Transverse colon (tissue), 4 donors: ENCODE measurements at places on chromosomes 11 and 22.
A peak's percentile ranks its signal among the peaks of the same experiment; 100 is the strongest.

DNA sequence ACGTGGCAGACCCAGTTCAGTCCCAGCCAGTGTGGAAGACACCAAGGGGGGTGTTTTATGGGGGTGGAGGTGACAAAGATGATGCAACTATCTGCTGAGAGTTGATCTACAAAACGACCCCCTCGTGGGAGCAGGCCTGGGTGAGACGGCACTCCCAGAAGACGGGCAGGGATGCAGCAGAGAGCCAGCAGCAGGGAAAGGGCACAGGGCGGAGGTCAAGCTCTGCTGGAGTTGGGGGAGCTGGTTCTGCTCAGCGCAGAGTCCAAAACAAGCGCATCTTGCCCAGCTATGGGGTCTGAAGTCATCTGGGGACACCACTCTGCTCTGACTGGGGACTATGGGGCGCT, 3.9 kb downstream of the GNB1L start:
- no peaks in the 10 kb centered on the region for H3K27me3 ChIP-seq
- no peak overlapping the region for H3K27ac ChIP-seq
- DNase-seq, result no peak
- no peaks in the 10 kb centered on the region for H3K36me3 ChIP-seq
- H3K4me1 ChIP-seq, result peaks cover 11% of the 10 kb centered on the region

DNA sequence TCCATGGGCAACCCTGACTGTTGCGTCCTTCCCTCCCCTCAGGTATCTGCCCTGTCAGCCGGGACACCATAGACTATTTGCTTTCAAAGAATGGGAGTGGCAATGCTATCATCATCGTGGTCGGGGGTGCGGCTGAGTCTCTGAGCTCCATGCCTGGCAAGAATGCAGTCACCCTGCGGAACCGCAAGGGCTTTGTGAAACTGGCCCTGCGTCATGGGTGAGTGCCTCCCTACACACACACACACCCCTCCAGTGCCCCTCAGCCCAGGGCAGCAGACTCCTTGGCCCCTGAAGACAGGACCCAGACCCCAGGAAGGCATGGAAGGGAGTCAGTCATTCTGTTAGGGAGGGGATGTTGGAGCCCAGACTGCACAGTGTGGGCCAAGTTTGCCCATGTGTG, 17.9 kb upstream of the UVRAG start:
- H3K4me3 ChIP-seq, result no peak overlapping the region
- no peaks in the 10 kb centered on the region for H3K27me3 ChIP-seq

GRCh38 chr22:46000081-46001027, 23.4 kb upstream of the WNT7B start:
- H3K4me1 ChIP-seq, result peaks cover 50% of the 10 kb centered on the region
- no peaks in the 10 kb centered on the region for H3K27me3 ChIP-seq
- no peak overlapping the region for H3K27ac ChIP-seq
- no peak for DNase-seq
- no peaks in the 10 kb centered on the region for H3K36me3 ChIP-seq
- H3K4me3 ChIP-seq, result no peak overlapping the region

DNA sequence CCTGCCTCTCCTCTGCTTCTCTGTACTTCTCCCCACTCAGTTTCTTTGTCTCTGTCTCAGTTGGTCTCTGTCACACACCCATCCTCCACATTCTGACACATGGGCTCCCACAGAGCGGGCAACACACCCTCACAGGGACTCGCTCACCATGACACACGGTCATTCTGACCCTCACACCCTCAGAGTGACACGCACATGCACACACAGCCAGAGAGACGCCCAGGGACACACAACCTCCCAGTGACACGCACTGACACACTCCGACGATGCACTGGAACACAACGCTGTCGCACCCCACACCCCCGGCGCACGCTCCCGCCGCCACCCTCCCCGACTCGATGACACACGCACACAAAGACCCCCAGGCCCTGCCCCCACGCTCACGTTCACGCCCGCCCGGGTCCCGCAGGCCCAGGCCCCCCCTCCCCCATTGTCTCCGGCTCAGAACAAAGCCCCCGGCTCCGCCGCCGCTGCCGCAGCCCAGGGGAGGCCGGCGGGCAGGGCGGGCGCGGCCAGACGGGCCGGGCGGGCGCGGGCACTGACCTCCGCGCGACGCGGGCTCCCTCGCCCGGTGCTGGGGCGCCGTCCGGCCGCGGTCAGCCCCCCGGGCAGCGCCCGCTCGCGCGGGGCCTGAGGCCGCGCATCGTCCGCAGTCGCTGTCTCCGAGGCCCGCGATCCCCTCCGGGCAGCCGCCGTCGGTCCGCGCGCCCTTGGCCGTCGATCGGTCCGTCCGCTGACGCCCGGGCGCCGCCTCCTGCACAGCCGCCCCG, 404 bp downstream of the DCHS1 start:
- H3K36me3 ChIP-seq, result no peaks in the 10 kb centered on the region
- peaks cover 11% of the 10 kb centered on the region for H3K4me1 ChIP-seq
- DNase-seq, result no peak
- H3K27me3 ChIP-seq, result peaks cover 27% of the 10 kb centered on the region

- H3K27me3 ChIP-seq, result no peaks in the 10 kb centered on the region
- peak overlapping the region; percentile 69 for H3K27ac ChIP-seq
- no peaks in the 10 kb centered on the region for H3K36me3 ChIP-seq
- no peaks in the 10 kb centered on the region for H3K4me1 ChIP-seq
- DNase-seq, result peak; percentile 26
- no peak overlapping the region for H3K4me3 ChIP-seq
Observed at GRCh38 chr11:35247428-35247827, 108.5 kb downstream of the CD44 start.

GRCh38 chr22:34950489-34950888, 115.5 kb upstream of the ISX start:
- H3K4me3 ChIP-seq, result no peak overlapping the region
- no peak for DNase-seq
- no peaks in the 10 kb centered on the region for H3K27me3 ChIP-seq
- no peaks in the 10 kb centered on the region for H3K36me3 ChIP-seq

- DNase-seq, result no peak
- H3K4me3 ChIP-seq, result no peak overlapping the region
- H3K27ac ChIP-seq, result no peak overlapping the region
- no peaks in the 10 kb centered on the region for H3K36me3 ChIP-seq
Observed at GRCh38 chr11:88494848-88495247, 157.3 kb upstream of the CTSC start.

DNA sequence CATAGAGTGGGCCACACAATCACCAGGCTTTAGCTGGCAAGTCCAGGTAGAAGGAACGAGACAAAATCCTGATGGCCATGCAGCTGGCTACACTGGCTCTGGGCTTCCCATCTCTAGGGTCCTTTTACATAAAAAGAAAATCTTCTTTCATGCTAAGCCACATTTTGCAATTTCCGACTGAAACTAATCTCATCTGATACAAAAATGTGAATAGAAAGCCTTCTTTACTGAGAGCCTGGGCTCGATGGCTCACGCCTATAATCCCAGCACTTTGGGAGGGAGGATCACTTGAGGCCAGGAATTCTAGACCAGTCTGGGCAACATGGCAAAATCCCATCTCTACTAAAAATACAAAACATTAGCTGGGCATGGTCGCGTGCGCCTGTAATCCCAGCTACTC, 67.2 kb downstream of the MICAL3 start:
- H3K36me3 ChIP-seq, result no peaks in the 10 kb centered on the region
- H3K27me3 ChIP-seq, result no peaks in the 10 kb centered on the region
- H3K4me3 ChIP-seq, result no peak overlapping the region
- no peak overlapping the region for H3K27ac ChIP-seq
- no peak for DNase-seq

DNA sequence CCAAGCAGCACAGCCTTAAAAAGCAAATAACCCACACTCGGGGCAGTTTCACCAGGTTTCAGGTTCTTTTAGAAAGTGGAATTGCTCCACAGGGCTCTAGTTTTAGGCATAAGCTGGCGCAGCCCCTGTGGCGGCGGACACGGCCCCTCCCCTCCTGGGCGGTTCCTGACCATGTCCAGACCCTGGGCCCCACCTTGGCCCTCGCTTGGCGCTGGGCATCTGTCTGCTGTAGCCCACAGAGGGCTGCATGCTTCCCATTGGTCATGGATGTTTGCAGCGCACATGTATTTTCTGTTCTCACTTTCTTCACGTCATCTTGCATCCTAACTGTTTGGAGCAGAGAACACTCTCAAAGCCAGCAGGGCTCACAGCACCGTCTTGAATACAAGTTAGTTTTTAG, 244.3 kb downstream of the BRD1 start:
- H3K27me3 ChIP-seq, result no peaks in the 10 kb centered on the region
- peak; percentile 2 for DNase-seq
- H3K27ac ChIP-seq, result no peak overlapping the region

DNA sequence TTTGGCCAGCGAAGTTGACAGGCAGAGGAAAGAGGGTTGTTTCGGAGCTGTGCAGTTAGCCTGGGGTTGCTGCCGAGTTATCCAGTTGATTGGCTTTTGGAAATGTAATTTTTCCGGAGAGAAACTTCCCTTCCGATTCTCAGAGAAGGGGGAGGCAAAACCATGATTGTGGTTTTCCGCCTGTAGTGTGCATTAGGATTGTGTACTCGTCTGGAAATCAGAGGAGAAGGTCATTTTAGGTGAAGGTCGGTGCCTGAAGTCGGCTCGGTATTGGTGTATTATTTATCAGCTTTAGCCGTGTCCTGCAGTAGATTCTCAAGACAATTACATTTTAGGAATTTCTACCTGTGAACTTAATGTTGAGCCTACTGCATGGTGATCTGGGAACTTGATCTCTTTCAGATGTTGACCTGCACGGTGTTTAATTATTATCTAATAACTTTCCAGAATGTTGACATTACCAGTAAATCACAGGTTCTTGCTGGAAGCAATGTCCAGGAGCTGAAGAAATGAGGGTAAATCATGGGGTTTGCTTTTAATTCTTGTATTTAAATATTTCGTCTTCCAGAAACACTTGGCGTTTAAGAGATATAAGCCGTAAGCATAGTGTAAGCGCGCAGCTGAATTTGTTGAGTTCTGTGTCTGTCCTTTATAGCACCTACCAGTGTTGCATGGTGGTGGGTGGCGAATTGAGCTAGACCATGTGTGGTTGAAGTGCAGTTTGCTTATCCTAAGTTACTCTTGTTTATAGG, 1.3 kb downstream of the ARHGEF12 start:
- no peak for DNase-seq
- H3K4me3 ChIP-seq, result peak overlapping the region; percentile 80
- H3K4me1 ChIP-seq, result peaks cover 30% of the 10 kb centered on the region
- H3K27me3 ChIP-seq, result no peaks in the 10 kb centered on the region

DNA sequence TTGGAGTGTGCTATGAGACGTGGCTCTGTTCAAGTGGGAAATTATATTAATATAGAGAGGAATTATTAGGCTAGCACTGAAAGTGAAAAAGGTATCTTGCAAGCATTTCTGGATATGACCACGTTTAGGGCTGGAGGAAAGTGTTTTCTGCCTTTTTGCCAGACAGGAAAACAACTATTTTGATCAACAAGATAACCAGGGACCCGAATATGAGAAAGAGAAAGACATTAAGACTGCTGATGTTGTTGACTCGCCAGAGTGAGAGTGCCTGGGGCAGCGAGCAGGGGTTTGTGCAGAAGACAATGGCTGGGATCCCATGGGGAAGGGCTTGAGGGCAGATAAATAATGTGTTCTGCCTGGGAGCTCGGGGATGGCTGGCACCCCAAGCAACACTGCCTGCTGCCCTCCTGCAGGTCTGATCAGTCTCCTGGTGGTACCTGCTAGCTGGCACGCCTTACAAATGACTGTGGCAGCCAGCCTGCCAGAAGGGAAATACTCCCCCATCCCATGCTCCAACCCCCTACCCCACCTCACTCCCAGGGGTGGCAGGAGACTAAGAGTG, 23.1 kb upstream of the CHST1 start:
- H3K27me3 ChIP-seq, result no peaks in the 10 kb centered on the region
- no peak overlapping the region for H3K27ac ChIP-seq
- no peaks in the 10 kb centered on the region for H3K36me3 ChIP-seq
- H3K4me1 ChIP-seq, result no peaks in the 10 kb centered on the region

- no peaks in the 10 kb centered on the region for H3K4me1 ChIP-seq
- H3K36me3 ChIP-seq, result no peaks in the 10 kb centered on the region
- no peak overlapping the region for H3K4me3 ChIP-seq
- no peak for DNase-seq
- H3K27ac ChIP-seq, result no peak overlapping the region
Observed at GRCh38 chr11:23723861-23724260, 773.0 kb upstream of the LUZP2 start.

GRCh38 chr11:128943428-128943976, 831 bp upstream of the TP53AIP1 start:
- H3K4me1 ChIP-seq, result no peaks in the 10 kb centered on the region
- no peaks in the 10 kb centered on the region for H3K36me3 ChIP-seq
- no peak overlapping the region for H3K4me3 ChIP-seq
- H3K27me3 ChIP-seq, result no peaks in the 10 kb centered on the region

DNA sequence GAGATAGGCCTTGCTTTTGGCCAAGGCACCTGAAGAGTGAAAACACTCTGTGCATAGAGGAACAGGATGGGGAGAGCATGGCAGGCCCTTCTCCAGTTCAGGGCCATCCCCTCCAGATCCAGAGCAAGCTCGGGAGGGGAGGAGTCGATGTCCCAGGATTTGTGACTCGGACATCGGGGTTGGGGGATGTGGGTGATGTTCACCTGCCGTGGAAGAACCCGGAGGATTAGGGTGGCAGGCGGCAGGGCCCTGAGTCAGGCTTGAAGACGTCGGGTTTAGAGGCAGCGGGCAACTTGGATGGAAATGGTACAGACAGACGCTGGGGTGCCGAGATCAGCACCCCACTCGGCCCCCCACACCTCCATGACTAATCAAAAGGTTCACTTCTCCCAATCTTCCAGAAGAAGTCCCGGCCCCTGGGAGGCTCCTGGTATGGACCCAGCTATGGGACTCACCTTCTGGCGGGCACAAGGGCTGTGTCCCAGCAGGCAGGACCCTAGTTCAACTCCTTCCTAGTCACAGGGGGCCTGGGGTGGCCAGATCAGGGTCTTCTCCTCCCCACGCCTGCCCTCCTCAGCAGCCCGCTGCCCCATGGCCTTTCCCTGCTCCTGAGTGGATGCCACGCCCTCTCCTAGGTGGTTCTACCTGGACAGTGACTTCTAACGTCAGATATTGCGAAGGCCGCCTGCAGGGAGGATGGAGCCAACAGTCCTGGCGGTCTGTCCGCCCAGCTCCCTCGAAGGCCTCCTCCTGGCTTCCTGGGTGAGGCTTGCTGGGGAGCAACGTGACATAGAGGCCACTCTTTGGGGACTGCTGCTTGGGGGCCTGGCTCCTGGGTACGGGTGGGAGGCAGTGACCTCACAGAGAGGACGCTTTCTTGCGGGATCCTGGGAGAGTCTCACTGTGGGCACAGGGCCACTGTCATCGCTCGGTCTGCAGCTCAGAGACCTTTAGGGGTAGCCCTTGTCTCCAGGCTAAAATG, 792.5 kb downstream of the BRD1 start:
- no peak overlapping the region for H3K4me3 ChIP-seq
- no peaks in the 10 kb centered on the region for H3K36me3 ChIP-seq
- no peak for DNase-seq
- no peak overlapping the region for H3K27ac ChIP-seq
- no peaks in the 10 kb centered on the region for H3K4me1 ChIP-seq
- H3K27me3 ChIP-seq, result no peaks in the 10 kb centered on the region
